ENCODE measurements at places on chromosomes 3 and 15. TPM values are rescaled to one million over a fixed set of nuclear protein-coding genes. Genes with fewer than 3 reads are reported as not detected.

The PRKCD gene
- total RNA-seq: 16.9 TPM

The SLC15A2 gene
- 3.9 TPM for total RNA-seq

The MFN1 gene
- 64.5 TPM for total RNA-seq

The NDUFB4 gene
- total RNA-seq: 629 TPM

The NMB gene
- 3.9 TPM for total RNA-seq

The FBLN2 gene
- total RNA-seq: 81.1 TPM

DNA sequence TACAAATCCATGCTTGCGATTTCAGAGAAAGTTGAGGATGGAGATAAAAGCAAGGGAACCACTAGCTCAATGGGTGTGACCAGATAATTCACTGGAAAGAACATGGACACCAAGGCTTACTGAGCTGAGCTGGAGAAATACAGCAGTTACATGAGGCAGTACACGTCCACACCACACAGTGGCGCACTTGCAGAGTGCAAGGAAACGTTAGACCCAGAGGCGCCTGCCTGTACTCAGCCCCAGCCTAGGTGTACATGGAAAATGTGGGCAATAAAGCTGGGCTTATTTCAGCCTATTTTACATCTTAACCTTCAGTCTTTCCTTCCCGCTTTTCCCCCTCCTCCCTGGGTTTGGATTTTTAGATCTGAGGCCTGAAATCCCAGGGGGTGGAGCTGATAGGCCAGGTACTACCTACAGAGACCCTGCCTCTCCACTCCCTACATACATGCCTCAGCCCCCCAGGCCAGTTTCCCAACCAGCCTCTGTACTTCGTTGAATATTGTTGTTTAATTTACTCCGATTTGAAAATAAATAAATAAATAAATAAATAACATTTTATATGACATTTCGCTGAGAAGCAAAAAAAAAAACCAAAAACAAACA is 60.1 kb downstream of the PCOLCE2 start:
- DNase-seq: peak; percentile 79

- no peak for DNase-seq
Measured at GRCh38 chr3:187718802-187719201, 16.4 kb upstream of the RTP2 start.

DNA sequence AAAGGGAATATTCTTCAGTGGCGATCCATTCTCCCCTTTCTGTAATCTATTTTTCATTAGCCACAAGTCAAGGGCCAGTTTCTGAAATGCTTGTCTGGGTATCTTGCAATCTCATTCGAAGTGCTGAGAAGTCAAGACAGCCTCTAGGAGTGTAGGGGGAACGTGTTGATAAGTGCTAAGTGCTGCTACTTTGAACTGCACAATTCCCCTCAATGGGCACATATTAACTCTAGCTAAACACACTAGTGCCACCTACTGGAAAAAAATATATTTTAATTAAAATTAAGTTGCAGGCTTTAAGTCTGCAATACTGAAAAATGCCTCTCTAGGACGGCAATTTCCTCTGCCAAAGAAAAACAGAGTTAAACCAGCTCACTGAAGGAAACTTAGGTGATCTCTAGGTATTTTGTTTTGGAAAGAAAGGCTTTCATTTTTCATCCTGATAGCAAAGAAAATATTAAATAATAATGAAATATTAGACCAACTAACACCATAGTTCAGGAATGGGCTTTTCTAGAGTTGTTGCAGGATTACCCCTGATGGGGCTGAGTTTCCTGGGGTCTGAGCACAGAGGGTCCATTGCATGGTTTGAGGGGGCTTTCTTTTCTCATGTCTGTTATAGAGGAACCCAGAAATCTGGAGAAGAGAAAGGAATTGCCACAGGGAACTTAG is 181.9 kb upstream of the KBTBD8 start:
- no peak for DNase-seq

DNA sequence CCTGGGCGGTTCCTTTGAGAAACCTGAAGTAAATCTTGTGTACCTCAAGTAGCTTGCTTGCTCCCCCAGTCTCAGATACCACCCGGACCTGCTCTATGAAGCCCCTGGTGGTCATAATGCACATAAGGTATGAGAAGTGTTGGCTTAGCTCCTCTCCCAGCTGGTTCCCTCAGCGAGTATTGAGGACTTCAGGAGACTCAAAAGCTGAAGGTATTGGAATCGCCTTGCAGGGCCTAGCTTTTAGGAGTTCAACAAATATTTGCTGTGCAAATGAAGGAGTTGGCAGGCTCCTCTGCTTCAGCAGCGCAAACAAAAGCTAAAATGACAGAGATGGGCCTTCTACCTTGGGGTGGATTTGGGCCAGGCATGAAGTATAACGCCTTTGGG is 1.7 kb downstream of the CMTM8 start:
- no peak for DNase-seq

DNA sequence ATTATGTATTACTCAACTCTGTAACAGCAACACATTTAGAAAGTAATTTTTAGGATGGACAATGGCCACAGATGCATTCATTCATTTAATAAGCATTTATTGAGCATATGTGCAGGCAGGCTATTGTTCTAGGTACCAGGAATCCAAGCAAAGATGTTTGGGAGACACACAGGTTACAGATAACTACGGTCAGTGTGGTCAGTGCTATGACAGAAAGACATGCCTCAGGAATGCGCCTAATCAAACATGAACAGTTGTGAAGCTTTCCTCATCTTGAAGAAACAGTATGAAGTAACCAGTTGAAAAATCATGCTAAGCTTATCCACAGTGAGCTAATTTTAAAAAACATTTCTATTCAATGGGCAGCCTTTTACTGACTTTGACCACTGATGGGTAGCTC is 155.4 kb upstream of the CCDC54 start:
- no peak for DNase-seq

- no peak for DNase-seq
Measured at GRCh38 chr3:53182764-53183355, 21.9 kb downstream of the PRKCD start.

DNA sequence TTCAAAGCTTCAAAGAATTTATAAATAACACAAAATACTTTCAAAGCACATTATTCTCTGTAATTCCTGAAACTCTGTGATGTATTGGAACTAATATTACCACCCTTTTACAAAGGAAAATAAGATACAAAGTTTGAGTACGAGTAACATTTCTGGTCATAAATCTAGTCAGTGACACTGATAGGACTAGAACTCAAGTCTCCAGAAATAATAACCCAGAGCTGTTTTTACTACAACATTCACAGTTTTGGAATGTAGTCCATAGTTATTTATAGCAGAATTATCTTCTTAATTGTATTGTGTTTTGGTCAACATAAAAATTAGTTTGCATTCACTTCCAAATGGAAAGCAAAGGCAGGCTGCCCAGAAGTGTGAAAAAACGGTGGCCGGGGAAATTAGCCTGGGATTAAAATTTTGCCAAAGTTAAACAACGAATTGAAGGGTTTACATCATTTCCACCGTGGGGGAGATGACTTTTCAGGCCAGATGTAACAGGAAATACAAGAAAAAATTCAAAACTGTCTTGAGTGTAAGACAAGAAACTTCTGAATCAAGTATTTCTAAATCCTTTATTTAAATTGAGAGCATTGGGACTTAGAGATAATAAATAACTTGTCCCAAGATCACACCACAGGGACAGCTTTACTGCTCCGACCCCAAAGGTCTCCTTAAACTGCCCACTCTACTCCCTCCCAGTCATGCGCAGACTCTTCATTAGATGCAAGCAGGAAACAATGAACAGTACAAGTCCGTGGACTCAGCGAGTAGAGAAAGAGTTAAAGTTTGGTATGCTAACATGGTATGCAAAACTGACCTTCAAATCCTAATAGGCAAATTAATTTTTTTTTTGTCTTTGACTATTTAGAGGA is 74.3 kb upstream of the VGLL4 start:
- no peak for DNase-seq

- DNase-seq: no peak
Measured at GRCh38 chr15:85168642-85169173, 187.1 kb downstream of the PDE8A start.

GRCh38 chr3:73603762-73604171 is 21.0 kb downstream of the PDZRN3 start:
- DNase-seq: no peak

GRCh38 chr15:99202176-99202552 is 47.2 kb downstream of the TTC23 start:
- DNase-seq: no peak

DNA sequence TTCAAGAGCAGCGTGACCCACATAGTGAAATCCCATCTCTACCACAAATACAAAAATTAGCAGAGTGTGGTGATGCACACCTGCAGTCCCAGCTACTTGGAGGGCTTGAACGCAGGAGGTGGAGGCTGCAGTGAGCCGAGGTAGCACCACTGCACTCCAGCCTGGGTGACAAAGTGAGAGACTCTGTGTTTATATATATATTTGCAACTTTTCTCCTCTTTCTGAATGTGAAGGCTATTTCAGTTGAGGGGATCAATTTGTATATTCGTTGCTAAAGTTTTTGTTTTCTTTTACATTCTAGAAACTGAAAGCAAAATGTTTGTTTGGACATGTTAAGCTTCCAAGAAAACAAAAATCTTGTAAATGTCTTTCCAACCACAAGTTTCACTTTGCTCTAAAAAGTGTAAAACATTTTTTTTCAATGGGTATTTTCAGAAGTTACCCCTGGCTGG is 29.8 kb upstream of the FAM98B start:
- no peak for DNase-seq

GRCh38 chr3:51605938-51606337 is 65.1 kb upstream of the TEX264 start:
- no peak for DNase-seq

GRCh38 chr3:186099178-186099577 is 9.7 kb downstream of the ETV5 start:
- peak; percentile 75 for DNase-seq

GRCh38 chr15:75389791-75390382 is 21.5 kb upstream of the MAN2C1 start:
- no peak for DNase-seq

GRCh38 chr15:78390826-78391225 is 47.2 kb upstream of the IREB2 start:
- DNase-seq: no peak

DNA sequence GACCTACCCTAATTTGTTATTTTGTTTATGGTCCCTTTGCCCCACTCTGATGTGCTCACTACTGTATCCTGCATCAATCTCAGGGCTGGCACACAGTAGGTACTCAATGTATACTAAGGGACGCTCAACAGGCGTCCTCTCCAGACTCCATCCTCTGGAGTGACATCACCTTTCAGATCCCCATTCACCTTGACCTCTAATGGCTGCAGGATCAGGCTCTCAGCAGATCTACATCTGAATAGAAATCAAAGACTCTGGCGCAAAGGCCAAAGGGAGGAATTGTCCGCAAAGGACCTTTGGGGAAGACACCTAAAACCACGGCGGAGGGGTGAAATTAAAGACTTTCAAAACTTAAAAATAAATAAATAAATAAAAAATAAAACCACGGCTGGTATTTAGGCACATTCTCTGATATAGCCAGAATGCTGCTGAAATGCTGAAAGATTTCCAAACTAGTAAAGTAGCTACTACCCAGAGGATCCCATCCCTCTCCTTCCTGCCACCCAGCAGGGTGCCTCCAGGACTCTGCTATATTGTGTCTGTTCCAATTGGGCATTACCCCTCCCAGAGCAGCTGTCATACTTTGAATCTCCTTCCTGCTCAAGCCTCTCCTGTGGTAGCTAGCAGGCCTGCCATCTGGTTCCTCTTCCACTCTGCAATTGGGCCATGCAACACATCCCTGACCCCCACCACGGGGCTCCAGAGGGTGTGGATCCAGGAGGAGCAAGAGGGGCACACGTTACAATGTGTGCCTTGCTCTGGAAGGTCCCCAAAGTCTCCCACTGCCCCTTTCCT is 6.1 kb downstream of the SHF start:
- no peak for DNase-seq

DNA sequence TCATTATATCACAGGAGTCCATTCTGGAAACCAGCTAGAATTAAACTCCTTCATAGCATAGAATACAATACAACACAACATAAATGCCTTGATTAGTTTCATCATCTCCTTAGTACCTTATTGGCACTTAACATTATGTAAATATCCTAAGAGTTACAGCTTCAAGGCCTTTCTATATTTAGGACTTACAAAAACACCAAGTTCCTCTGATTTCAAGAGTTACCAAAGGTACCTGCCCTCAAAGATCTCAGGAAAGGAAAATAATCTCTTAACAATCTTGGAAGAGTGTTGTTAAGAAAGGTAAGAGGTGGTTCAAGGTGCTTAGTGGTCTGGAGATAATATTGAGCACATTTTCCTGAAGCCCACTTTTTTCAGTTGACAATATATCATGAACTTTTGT is 477.7 kb downstream of the IGSF11 start:
- DNase-seq: no peak

- DNase-seq: no peak
Measured at GRCh38 chr3:186255703-186256331, 106.2 kb downstream of the DGKG start.

DNA sequence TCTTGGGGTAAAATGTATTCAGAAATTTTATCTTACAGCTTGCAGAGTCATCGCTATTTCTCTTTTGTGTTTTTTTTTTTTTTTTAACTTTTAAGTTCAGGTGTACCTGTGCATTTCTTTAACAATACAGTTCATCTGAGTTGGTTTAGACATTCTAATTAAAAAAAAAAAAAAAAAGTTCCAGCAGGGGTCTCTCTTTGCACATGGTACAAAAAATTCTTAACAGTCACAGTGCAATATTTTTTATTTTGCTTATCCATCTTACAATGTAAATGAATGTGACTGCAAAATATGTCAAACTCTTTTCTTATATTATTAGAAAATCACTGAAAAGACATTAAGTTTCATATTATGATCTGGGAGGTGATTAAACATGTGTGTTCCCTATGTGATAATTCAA is 47.5 kb upstream of the SLC9A9 start:
- DNase-seq: no peak

- no peak for DNase-seq
Measured at GRCh38 chr15:38819387-38819950, 254.9 kb upstream of the RASGRP1 start.

- no peak for DNase-seq
Measured at GRCh38 chr3:135970506-135971116, 5.1 kb downstream of the PPP2R3A start.

DNA sequence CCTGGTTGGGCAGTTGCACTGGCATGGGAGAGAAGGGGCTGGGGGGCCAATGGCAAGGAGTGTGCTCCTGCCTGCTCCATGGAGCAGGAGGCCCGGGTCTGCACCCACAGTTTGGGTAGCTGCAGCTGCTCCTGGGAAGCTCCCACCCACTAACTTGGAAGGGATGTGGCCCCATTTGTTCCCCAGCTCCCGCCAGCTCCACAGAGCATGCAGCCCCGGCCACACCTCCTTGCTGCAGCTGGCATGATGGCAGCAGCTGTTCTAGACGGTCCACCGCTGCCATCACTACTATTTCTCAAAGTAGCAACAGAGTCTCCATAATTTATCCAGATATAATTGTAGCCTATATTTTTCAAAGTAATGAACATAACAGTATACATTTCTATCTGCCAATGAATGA is 65.8 kb downstream of the PIK3CB start:
- DNase-seq: no peak

DNA sequence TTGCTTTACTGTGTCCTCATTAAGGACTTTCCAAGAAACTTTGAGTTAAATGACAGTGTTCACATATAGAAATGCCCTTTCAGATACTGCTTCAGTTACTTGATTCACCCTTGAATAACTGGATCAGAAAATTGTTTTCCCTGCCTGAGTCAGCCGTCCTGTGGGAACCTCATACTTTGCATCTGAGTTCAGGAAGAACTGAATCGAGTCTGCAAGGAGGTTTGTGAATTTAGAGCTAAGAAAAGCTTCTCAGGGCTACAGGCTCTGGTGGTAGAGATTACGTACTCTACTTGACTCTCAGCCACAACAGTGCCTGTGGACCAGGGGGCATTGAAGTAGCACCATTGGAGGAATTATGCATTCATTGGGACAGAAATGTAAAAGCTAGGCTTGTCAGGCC is 252.4 kb upstream of the C2CD4B start:
- no peak for DNase-seq

GRCh38 chr3:150426292-150426691 is 18.2 kb downstream of the TSC22D2 start:
- DNase-seq: no peak
